Fibroblast of skin of right quadriceps (primary cell): ENCODE measurements at places on chromosomes 1 and 21.

- no peak for DNase-seq
These were observed 127.3 kb upstream of the KIAA0040 start for GRCh38 chr1:175319912-175320230.

GRCh38 chr21:31310750-31311149 lies 33.3 kb downstream of the TIAM1 start:
- DNase-seq: peak; percentile 41

DNA sequence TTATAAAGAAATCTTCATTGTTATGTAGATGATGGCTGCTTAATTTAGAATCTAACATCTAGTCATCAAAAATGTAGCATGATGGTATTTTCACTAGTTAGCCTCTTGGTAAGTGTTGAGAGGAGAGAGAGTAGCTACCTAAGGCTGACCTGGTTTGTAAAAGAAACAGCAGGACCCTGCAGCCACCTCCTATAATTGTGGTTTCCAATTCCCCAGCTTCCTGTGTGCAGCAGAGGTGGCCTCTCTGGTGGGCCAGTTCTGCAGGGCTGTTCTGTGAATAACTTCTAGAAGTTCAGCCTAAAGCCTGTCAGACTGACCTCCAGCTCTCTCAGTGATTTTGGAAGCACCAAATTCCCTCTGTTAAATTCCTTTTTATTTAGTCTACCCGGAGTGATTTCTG lies 246.4 kb upstream of the LRRC7 start:
- DNase-seq: no peak

GRCh38 chr1:75083848-75084514 lies 50.2 kb upstream of the LHX8 start:
- peak; percentile 37 for DNase-seq

GRCh38 chr1:178646821-178647220 lies 78.2 kb upstream of the RALGPS2 start:
- DNase-seq: peak; percentile 18

GRCh38 chr1:86502721-86503405 lies 34.1 kb downstream of the CLCA1 start:
- DNase-seq: no peak

- no peak for DNase-seq
These were observed 107.3 kb downstream of the TOMM20 start for GRCh38 chr1:235021321-235021720.

- peak; percentile 31 for DNase-seq
These were observed 40.3 kb downstream of the XPR1 start for GRCh38 chr1:180672105-180672504.

GRCh38 chr1:25924454-25924853 lies 18.2 kb upstream of the STMN1 start:
- DNase-seq: no peak

DNA sequence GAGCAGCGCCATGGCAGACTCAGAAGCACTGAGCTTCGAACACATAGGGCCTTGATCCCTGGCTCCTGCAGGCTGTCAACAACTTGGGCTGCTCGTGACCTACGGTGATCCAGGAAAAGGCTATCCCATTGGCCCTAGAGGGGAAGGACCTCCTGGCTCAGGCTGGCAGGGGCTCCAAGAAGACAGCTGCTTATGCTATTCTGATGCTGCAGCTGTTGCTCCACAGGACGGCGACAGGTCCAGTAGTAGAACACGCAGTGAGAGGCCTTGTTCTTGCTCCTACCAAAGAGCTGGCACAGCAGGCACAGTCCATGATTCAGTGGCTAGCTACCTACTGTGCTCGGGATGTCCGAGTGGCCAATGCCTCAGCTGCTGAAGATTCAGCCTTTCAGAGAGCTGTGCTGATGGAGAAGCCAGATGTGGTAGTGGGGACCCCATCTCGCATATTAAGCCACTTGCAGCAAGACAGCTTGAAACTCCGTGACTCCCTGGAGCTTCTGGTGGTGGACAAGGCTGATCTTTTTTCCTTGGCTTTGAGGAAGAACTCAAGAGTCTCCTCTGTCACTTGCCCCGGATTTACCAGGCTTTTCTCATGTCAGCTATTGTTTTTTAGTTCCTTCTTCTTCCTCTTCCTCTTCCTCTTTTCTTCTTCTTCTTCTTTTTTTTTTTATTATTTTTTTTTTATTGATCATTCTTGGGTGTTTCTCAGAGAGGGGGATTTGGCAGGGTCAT lies 18.9 kb downstream of the ITLN2 start:
- no peak for DNase-seq

- DNase-seq: no peak
These were observed 27.3 kb downstream of the PTTG1IP start for GRCh38 chr21:44846224-44846484.

DNA sequence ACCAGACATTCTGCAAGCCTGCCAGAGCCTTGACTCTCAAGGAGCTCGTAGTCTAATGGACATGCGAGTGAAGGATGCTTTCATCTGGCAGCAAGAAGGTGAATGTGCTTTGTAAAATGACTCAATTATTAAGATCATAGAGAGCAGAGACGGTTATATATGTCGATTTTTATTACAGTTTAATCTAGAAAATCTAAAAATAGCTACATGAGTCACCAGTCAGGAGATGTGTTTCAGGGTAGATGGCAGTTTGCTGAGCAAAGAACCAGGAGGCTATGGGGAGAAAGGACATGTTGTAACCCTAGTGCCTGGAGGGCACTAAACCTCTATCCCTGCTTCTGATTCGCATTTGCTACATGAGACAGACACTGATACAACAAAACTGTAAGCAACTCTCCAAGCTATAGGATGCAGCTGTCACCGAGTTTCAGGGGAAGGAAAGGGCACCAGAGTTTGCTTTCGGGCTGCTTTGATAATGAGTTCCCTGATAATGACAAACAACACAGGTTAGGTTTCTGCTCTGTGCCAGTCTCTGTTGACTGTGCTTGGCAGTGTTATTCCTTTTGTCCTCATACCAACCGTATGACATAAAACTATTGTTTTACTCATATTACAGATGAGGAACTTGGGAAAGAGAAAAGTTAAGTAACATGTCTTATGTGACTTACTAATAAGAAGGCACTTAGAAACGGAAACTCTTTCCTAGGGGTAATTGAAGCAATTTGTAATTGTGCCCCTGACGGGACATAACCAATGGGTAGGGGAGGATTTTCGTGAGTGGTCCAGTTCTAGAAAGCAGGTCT lies 43.2 kb downstream of the C1orf198 start:
- DNase-seq: peak; percentile 68

DNA sequence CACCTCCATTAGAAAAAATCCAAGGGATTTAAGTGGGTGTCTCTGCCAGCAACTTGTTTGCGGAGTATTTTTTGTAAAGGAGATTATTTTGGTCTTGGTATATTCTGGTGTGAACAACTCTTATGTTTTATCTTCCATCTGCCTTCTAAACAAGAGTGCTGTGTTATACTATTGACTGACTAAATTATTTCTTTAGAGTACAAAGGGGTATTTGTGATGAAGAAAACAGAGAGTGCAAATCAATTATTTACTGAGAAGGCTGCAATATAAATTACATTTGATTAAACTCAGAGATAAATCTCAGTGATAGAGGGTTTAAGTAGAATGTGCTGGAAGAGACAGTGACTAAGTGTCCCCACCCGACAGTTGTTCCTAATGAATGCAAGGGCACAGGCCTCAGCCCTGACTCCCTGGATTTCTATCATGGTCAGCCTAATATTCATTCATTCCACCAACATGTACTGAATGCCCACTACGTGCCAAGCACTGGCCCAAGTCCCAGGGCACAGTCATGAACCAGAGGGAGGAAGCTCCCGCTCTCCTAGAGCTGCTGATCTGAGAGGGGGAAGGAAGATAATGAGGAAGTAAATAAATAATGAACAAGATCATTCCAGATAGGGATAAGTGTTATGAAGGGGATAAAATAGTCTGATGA lies 196.9 kb upstream of the C8B start:
- DNase-seq: no peak

DNA sequence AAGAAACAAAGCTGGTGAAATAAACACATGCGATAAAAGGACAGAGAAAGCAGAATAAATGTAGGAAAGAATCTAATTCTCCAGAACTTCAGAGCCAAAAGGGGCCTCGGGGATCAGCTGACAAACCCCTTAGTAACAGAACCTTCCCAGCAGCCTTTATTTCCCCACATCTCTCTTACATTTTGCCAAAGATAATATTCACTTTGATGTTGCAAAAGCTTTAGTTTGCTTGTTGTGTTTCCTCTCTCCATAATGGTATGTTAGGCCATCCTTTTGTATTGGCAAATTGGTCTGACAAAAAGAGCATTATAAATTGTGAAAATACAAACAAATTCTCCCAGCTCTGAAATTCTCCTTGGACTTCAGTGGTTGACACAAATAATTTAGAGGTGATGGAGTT lies 54.9 kb downstream of the OPTC start:
- DNase-seq: no peak

GRCh38 chr1:208923946-208924720 lies 659.4 kb upstream of the CAMK1G start:
- peak; percentile 31 for DNase-seq

GRCh38 chr1:150165622-150166612 lies 16.2 kb downstream of the PLEKHO1 start:
- peak; percentile 64 for DNase-seq

- DNase-seq: no peak
These were observed 22.7 kb upstream of the SLFNL1 start for GRCh38 chr1:41044187-41044586.

DNA sequence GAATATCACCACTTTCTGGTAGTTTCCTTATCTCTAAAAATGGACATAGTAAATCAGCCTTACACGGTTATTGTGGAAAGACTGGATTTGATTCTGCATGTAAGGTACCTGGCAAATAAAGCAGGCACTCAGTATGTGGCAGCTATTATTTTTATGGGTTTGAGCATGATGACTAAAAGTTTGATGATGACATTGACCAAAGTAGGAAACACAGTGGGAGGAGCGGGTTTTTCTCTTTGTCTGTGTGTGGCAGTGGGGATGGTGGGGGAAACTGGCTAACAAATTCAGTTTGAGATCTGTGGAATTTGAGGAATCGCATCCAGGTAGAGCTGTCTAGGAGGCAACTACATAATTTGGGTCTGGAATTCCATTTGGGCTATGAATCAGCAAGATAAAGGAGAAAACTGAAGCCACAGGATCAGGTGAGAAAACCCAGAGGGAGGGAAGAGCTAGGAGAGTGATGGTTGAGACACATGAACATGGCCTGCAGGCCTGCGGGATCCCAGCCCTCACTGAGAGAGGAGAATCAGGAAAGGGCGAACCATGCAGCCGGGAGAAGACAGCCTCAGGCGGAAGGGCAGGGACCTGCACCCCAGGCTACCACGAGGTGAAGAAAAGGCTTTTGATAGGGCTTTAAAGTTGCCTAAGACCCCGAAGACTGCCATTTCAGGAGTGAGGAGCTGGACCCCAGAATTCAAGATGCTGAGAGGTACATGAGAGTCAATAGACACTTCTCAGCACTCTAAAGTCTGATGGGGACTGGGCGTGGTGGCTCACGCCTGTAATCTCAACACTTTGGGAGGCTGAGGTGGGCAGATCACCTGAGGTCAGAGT lies 52.2 kb downstream of the MEF2D start:
- DNase-seq: no peak

DNA sequence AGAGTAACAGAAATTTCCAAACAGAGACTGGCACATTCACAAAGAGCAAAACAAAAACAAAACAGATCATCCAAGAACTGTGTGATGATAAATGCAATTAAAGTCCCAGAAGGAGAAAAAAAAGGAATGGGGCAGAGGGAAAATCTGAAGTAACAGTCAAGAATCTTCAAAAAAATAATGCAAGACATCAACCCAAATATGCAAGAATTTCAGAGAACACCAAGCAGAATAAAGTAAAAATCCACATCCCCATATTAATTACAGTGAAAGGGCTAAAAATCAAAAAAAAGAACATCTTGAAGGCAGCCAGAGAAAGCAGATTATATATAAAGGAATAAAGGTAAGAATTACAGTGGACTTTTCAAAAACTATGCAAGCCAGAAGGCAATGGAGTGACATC lies 67.1 kb downstream of the FOXJ3 start:
- no peak for DNase-seq

GRCh38 chr21:33760641-33761440 lies 118.5 kb downstream of the ITSN1 start:
- peak; percentile 79 for DNase-seq

DNA sequence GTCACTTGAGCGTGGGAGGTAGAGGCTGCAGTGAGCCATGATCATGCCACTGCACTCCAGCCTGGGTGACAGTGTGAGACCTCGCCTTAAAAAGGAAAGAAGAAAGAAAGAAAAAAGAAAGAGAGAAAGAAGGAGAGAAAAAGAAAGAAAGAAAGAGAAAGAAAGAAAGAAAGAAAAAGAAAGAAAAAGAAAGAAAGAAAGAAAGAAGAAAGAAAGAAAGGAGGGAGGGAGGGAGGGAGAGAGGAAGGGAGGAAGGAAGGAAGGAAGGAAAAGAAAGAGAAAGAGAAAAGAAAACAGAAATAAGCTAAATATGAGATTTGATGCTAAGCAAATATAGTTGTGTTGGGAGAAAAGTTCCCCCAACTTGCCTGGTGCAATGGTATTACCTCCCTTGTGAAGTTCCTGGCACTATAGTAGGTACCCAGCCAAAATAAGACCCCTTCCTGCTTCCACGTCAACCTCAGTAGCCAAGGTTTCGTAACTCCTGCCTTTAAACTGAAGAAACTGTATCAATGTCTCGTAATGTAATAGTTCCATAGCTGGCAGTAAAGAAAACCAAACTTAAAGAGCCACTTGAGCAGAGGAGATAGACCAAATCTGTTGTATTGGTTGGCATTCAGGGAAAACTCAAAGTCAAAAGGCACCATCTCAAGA lies 88.1 kb upstream of the HNRNPU start:
- DNase-seq: no peak

GRCh38 chr21:37393786-37394185 lies 27.2 kb downstream of the DYRK1A start:
- DNase-seq: no peak

DNA sequence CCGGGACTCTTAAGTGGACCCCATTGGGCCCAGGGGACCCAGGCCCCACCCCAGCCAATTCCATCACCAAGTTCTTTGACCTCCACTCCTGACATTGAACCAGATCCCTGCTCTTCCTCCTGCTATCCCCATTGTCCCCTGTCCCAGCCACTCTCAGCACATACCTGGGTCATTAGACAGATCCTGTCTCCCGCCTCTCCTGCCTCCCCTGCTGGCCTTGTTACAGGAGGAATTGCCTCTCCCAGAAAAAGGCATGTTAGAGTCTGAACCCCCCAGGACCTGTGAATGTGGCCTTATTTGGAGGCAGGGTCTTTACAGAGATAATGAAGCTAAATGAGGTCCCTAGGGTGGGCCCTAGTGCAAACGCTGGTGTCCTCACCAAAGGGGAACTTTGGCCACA lies 301.9 kb downstream of the NPHP4 start:
- no peak for DNase-seq

DNA sequence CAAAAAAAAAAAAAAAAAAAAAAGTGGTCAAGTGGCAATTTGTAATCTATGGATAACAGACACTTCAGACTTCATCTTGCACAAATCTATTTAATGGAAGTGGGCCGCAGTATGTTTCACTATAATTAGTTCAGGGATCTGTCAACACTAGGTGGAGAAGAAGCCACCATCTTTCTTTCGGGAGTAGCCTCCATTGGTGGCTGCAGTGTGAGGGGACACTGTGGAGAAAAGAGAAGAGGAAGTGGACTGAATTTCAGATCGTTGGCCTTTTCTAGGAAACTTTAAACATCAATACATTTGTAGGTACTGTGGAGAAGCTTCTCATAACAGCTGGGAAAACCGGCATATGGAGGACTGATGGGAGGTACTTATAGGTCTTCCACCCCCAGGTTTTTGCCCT lies 8.0 kb upstream of the ELAPOR1 start:
- DNase-seq: no peak
